GM23248 (cell line): ENCODE measurements at places on chromosomes 7 and 10. TPM values are rescaled to one million over a fixed set of nuclear protein-coding genes. Genes with fewer than 3 reads are reported as not detected.

DNA sequence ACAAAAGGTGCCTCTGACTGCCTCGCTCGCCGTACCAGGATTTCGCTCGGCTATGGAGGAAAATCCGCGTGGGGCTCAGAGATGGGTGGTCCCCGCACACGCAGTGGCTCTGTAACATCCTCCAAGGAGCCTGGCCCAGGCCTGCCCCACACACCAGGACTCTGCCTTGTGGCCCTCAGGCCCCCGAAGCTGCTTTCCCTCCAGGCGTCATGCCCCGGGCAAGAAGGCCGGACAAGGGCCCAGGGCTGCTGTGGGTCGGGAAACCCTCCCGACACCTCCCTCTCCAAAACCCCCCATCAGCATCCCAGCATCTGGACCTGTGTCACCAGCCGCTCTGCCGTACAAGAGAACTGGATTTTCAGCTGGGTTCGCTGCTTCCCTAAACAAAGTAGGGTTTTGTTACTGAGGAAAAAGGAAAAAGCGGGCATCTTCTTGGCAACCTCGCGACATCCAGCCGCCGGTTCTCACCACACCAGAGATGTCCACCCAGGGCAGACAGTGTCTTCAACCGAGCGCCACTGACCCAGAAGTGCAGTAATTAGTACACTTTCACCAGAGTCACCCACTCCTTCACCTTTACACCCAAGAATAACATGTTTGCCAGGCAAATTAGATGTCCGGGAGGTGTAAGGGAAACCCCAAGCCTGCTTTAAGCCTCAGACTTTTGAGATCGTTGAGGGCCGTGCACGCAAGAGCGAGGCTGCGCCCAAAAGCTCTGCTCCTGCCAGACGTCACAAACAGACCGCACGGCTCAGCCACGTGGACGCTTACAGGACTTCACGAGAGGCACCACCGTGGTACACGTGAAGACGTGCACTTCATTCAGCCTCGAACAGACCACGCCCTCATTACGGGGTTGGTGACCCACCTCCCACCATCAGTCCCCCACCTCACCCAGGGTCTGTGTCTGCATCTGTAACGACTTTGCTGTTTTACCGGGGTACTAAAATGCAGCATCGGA is 62.2 kb downstream of the DIP2C start:
- H3K4me1 ChIP-seq: peaks cover 15% of the 10 kb centered on the region; the same call in 1 of the 2 replicates
- no peaks in the 10 kb centered on the region for H3K27me3 ChIP-seq
- no peak overlapping the region for H3K27ac ChIP-seq
- no peak for DNase-seq
- no peaks in the 10 kb centered on the region; the same call in 1 of the 2 replicates for H3K36me3 ChIP-seq
- H3K4me3 ChIP-seq: no peak overlapping the region

- H3K4me3 ChIP-seq: no peak overlapping the region
- H3K27me3 ChIP-seq: no peaks in the 10 kb centered on the region
These were observed 1.9 kb downstream of the SKIDA1 start for GRCh38 chr10:21523557-21524008.

GRCh38 chr7:33841705-33842129 is 63.6 kb upstream of the BMPER start:
- H3K4me3 ChIP-seq: no peak overlapping the region
- no peaks in the 10 kb centered on the region for H3K27me3 ChIP-seq
- peak; percentile 63 for DNase-seq
- H3K4me1 ChIP-seq: peaks cover 21% of the 10 kb centered on the region

DNA sequence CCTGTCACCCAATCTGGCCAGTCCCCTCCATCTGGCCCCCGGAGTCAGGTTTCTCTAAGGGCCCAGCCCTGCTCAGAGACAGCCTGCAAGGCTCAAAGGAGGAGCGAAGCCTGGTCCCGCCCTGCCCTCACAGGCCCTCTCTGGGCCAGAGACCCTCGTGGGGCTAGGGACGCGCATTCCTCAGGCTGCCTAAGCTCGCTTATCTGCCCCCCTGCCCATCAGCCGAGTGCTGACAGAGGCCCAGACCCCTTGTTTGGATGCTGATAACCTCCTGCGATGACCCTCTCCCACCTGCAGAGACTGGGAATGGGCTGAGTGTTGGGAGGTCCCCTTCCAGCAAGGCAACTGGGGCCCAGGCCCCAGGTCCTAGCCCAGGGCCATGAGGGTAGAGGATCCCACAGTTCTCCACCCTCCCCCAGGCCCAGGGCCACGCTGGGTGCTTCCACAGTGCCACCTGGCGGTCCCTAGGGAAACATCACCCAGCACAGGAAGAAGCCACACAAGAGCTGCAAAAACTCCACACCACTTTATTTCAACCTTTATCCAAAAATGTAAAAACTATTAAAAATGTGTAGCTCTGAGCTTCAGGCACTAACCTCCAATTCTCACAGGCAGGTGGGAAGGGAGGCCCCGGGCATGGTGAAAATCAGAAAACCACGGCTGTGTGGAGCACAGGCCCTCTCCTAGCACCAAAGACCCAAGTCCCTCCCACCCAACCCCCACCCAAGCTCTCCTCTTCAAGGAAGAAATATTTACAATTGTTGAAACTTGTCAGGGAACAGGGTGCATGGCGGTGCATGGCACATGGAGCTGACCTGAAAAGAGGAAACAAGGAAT is 2.2 kb downstream of the NPM3 start:
- H3K4me1 ChIP-seq: peaks cover 8% of the 10 kb centered on the region; the same call in 1 of the 2 replicates
- DNase-seq: peak; percentile 79
- H3K4me3 ChIP-seq: no peak overlapping the region

- no peaks in the 10 kb centered on the region for H3K4me1 ChIP-seq
- DNase-seq: no peak
- H3K4me3 ChIP-seq: no peak overlapping the region
These were observed 458.9 kb downstream of the TYW1 start for GRCh38 chr7:67455508-67455907.

DNA sequence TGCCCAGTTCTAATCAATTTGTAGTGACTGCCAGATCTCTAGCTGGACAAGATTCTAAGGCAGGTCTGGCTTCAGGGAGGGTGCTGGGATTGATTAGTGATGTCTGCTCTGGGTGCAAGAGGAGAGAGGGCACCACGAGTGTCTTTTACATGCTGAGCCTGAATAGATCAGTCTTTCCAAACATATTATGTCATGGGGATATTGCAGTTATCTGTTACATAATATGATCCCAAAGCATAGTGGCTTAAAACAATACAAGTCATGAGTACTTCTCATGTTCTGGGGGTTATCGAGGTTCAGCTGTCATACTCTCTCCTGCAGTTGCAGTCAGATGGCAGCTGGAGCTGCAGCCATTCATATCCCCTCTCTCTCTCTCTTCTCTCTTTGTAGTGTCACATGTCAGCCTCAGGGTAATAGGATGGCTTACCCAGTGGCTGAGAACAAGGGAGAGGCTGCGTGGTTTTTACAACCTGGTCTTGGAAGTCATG is 26.0 kb downstream of the SLC29A3 start:
- H3K36me3 ChIP-seq: no peaks in the 10 kb centered on the region
- H3K4me3 ChIP-seq: no peak overlapping the region

- H3K36me3 ChIP-seq: no peaks in the 10 kb centered on the region
- no peak overlapping the region for H3K27ac ChIP-seq
- H3K27me3 ChIP-seq: no peaks in the 10 kb centered on the region
- DNase-seq: no peak
- no peak overlapping the region for H3K4me3 ChIP-seq
These were observed 104.7 kb downstream of the LHPP start for GRCh38 chr10:124566222-124566888.

DNA sequence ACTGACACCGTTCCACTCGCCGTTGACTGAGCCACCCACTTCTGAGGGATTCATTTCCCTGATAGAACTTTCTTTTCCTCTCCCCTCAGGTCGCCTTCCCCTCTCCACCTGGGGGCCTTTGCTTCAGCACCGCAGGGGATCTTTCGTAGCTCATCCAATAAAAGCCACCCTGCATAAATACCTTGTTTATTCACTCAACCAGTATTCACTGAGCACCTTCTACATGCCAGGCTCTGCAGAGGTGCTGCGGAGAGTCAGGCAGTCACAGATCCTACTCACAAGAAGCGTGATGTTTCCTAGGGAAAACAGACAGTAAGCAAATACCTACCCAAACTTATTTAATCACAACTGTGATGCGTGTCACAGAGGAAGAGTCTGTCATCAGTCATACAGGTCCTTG is 127.7 kb downstream of the TEX36 start:
- no peak overlapping the region for H3K4me3 ChIP-seq
- peaks cover under 1% of the 10 kb centered on the region; the same call in 1 of the 2 replicates for H3K27me3 ChIP-seq
- no peaks in the 10 kb centered on the region for H3K36me3 ChIP-seq
- no peak overlapping the region for H3K27ac ChIP-seq
- DNase-seq: no peak
- no peaks in the 10 kb centered on the region for H3K4me1 ChIP-seq

GRCh38 chr7:159105832-159106811 is 38.5 kb downstream of the VIPR2 start:
- H3K4me3 ChIP-seq: no peak overlapping the region
- H3K27ac ChIP-seq: no peak overlapping the region
- H3K4me1 ChIP-seq: no peaks in the 10 kb centered on the region
- no peaks in the 10 kb centered on the region for H3K36me3 ChIP-seq
- DNase-seq: no peak

GRCh38 chr7:152313831-152314604 is 121.8 kb downstream of the KMT2C start:
- H3K27me3 ChIP-seq: no peaks in the 10 kb centered on the region
- H3K4me1 ChIP-seq: peaks cover 21% of the 10 kb centered on the region
- H3K27ac ChIP-seq: no peak overlapping the region
- 0 out of 2 replicates have a peak, but pooled peaks cover 9% of the 10 kb centered on the region for H3K36me3 ChIP-seq
- H3K4me3 ChIP-seq: no peak overlapping the region
- DNase-seq: peak; percentile 52

DNA sequence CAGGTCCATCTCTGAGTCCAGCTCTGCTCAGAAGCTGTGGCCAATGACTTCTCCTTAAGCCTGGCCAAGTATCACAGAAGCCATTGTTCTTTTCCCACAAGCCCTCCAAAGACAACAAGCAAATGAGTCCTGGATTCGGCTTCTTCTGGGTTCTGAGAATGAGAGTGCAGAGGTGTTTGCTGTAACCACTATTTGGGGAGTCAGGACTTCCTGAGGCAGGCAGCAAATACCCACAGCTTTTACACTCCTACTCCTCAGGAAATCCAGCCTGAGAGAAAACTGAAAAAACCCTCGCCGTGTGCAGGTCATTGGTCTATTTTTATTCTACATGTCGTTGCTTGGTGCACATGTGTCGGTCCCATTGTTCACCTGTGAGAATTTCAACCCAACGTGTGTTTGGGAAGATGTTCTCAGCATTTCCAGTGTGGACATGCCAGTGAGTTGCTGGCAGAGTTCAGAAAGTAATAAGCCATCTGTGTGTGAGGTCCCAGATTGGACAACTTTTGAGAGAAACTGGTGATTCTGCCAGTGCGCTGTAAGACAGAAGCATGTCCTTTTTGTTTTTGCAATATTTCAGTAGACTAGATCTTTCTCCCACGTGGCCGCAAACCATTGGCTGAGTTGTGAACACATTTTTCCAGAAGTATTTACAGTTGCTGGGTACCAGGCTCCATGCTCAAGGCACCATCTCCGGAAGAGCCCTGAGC is 121.6 kb upstream of the LYZL2 start:
- H3K4me3 ChIP-seq: no peak overlapping the region
- no peaks in the 10 kb centered on the region for H3K27me3 ChIP-seq
- peaks cover 20% of the 10 kb centered on the region for H3K4me1 ChIP-seq
- no peak overlapping the region for H3K27ac ChIP-seq
- DNase-seq: peak; percentile 21

DNA sequence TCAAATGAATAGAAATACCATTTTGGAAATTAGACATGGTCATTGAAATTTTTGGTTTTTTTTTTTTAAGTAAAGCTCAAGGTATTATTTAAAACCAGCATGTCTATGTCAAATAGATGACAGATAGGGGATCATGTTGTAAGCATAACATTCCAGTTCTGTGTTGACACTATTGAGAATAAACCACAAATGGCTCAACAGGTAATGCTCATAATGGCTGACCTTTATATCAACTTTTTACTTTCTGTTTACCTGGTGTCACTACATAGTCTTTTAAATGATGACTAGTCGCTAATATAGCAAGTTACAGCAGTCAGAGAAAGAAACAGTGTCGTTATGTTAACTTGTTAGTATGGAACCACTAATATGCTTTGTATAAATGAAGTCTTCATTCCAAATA is 616.0 kb downstream of the GATA3 start:
- H3K4me3 ChIP-seq: no peak overlapping the region
- no peaks in the 10 kb centered on the region for H3K4me1 ChIP-seq
- no peaks in the 10 kb centered on the region for H3K36me3 ChIP-seq
- no peaks in the 10 kb centered on the region for H3K27me3 ChIP-seq
- no peak overlapping the region for H3K27ac ChIP-seq
- DNase-seq: no peak

DNA sequence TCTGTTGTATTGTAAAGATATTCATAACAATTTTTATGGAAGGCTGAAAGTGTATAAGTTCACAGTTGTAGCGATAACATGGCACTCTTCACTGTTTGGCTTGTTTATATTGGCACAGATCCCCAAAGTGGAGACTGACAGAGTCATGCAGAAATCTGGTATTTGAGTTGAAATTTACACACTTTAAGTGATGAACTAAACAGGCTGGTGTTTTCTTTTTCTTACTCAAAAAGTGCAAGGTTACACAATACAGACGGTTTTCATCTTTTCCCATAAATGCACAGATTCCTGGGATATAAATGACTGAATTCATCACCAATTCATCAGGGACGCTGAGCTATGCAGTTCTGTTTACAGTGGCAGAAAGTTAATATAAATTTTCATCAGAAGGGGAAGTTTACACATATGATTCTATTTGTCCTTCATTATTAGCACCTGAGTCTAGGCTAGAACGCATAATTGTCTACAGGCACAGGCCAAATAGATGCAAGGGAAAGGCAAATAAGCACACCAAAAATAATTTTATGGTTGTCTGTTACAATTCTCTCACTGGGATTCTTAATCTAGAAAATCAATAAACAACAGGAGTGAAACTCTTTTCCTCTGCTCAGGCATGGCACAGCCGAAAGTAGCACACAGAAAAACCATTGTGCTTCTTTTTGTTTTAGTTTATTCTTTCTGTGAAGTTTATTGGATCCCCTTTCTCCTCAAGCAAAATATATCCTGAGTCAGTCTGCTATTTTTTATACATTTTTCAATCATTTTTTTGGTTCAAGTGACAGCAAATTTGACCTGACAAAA is 88.0 kb downstream of the FOXP2 start:
- H3K36me3 ChIP-seq: no peaks in the 10 kb centered on the region
- DNase-seq: peak; percentile 22
- no peak overlapping the region for H3K27ac ChIP-seq
- no peak overlapping the region for H3K4me3 ChIP-seq
- peaks cover 6% of the 10 kb centered on the region; the same call in 1 of the 2 replicates for H3K4me1 ChIP-seq

DNA sequence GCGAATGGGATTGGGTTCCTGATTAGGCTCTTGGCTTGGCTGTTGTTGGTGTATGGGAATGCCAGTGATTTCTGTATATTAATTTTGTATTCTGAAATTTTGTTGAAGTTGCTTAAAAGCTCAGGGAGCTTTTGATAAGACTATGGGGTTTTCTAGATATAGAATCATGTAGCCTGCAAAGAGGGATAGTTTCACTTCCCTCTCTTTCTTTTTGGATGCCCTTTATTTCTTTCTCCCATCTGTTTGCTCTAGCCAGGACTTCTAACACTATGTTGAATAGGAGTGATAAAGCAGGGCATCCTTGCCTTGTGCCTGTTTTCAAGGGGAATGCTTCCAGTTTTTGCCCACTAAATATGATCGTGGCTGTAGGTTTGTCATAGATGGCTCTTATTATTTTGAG is 40.4 kb upstream of the MPP7 start:
- no peak overlapping the region for H3K27ac ChIP-seq
- no peaks in the 10 kb centered on the region for H3K36me3 ChIP-seq
- DNase-seq: no peak
- peaks cover 22% of the 10 kb centered on the region for H3K27me3 ChIP-seq
- H3K4me1 ChIP-seq: no peaks in the 10 kb centered on the region
- no peak overlapping the region for H3K4me3 ChIP-seq

MRLN gene
- total RNA-seq: not detected in 2 replicates

NEURL1 gene
- total RNA-seq: 0.63 and 1.1 TPM in 2 replicates

LRIT2 gene
- not detected in 2 replicates for total RNA-seq

KLF14 gene
- 0.11 TPM in 1 of 2 replicates, not detected in the other for total RNA-seq
